ENCODE measurements at places on chromosomes 16 and 17.

DNA sequence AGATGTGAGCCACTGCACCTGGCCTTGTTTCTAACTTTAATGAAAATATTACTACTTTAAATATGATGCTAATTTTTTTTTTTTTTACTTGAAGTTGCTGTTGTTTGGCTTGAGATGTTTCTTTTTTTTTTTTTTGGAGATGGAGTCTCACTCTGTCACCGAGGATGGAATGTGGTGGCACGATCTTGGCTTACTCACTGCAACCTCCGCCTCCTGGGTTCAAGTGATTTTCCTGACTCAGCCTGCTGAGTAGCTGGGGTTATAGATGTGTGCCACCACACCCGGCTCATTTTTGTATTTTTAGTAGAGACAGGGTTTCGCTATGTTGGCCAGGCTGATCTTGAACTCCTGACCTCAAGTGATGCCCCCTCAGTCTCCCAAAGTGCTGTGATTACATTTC is 23.6 kb downstream of the IGSF6 start:
- DNase-seq = no peak

- DNase-seq = no peak
Measured at GRCh38 chr17:78885956-78886355, 17.0 kb downstream of the CEP295NL start.

DNA sequence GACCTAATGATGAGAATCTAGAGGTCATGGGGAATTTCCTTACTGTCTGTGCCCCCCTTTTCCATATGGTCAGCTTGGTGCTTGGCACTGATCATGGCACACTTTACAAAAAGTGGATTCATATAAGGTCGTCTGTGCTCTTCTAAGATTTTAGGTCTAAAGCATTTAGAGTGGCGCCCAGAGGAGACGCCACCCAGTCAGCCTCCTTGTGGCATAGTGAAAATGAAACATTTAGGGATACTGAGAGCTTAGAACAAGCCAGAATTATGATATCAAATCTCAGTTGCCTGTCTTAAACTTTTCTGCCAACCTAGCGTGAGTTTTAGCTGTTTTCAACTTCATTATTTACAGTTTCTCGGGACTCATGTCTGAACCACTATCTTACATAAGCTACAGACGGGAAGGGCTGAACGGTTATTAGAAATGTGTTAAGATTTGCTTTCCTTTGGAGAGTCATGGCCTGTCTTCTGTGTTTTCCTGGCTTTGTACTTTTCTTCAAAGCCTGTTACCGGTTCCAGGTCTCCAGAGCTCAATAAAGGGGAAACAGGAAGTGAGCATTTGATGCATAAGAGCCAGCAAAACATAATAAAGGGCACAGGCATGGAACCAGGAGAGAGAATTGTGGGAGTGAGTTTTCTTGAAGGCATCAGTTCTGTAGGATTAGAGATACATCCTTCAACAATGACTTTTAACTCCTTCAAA is 13.7 kb downstream of the ZNRF1 start:
- DNase-seq = no peak

GRCh38 chr17:16046966-16047365 is 47.3 kb downstream of the TTC19 start:
- DNase-seq = no peak

DNA sequence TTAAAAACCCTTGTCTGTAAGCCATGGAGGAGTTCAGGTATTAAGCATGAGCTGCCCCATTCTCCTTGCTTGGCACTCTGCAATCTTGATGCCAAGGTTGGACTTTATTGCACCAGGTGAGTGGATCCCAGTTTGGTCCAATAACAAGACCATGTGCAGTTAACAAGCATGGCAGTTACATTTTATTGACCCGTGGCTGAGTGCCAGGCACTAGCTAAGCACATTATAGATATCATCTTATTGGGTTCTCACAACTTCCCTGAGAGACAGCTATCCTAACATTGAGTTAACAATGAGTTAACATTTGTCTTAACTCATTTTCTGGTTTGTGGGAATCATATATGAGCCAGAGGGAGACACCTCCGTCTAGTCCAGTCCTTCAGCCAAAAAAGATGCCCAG is 21.8 kb downstream of the LYRM9 start:
- no peak for DNase-seq

DNA sequence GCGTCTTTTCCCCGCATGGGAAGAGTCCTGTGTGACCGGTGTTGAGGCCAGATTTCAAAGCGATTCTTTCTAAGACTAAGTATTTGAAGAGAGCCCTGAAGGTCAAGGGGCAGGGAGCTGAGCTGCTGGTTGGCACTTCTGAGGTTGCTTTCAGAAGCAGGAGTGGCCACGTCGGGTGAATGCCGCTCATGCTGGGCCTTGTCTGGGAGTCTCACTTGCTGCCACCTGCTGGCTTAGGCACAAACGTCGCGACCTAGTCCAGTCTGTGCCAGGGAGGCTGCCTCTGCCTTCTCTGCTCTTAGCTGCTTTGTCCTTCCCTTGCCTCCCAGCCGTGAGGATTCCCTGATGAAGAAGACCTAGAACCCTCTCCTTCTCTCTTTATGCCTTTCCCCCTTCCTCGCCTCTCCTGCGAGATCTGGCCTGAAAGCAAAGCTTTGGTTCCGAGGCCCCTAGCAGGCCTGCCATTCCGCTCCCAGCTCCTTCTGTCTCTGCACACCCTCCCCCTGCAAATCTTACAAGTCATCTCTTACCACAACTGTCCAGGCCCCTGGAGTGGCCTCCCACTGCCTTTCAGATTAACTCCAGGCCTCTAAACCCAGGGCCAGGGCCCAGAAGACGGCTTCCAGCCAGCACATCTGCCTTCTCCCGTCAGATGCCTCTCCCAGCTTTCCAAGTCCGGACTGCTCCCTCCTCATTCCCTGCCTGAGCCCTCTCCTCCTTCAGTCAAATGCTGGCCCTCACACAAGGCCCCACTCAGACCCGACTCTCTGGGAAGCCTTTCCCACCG is 11.4 kb downstream of the CTNS start:
- DNase-seq = no peak
